ENCODE measurements at places on chromosomes 2 and 18.

DNA sequence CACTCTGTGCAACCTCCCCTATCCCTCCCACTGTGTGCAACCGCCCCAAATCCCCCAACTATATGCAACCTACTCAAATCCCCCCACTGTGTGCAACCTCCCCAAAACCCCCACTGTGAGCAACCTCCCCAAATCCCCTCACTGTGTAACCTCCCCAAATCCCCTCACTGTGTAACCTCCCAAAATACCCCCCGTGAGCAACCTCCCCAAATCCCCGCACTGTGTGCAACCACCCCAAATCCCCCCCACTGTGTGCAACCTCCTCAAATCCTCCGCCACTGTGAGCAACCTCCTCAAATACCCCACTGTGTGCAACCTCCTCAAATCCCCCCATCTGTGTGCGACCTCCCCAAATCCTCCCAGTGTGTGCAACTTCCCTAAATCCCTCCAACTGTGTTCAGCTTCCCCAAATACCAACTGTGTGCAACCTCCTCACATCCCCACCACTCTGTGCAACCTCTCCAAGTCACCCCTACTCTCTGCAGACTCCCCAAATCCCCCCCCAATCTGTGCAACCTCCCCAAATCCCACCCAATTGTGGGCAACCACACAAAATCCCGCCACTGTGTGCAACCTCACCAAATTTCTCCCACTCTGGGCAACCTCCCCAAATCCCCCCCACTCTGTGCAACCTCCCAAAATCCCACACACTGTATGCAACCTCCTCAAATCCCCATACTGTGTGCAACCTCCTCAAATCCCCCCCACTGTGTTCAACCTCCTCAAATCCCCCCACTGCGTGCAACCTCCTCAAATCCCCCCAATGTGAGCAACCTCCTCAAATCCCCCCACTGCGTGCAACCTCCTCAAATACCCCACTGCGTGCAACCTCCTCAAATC, 114.1 kb downstream of the TPO start:
- no peak for DNase-seq

DNA sequence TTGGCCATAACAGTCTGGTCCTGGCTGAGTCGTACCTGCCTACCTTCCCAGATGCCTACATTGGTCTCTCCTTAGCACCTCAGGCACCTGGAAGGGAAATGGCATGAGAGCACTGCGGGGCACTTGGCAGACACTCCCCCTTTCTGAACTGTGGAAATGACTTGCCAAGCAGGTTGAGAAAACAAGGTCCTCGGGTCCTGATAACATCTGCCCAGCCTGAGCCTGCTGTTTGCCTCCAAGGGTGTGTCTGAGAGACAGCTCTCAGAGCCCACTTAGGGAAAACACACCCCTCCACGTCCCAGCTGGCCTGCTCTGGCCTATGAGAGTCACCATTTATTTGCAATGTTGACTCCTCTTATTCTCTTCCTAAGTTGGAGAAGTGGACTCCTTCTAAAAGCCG, 10.5 kb downstream of the FAM110C start:
- no peak for DNase-seq

GRCh38 chr2:84234103-84234502, 225.0 kb downstream of the SUCLG1 start:
- no peak for DNase-seq

DNA sequence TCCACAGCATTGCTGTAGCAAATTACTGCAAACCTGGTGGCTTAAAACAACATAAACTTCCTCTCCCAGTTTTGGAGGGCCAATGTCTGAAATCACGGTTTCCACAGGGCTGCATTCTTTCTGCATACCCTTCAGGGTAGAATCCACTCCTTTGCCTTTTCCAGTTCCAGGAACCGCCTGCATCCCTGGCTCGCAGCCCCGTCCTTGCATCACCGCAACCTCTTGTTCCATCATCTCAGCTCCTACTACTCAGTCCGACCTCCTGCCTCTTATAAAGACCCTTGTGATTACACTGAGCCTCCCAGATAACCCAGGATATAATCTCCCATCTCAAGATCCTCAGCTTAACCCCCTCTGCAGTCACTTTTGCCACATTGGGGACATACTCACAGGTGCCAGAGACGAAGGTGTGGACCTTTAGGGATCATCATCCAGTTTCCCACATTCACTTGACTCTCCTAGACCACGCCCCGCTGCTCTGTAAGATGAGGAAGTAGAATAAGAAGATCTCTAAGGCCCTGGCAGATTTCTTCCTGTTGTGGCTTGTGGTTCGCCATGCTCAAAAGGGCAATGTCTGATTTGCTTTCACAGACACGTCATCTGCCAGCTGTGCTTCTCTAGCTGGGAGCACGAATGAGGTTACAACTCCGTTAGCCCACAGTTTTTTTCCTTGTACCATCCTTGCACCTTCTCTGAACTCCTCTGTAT, 103.6 kb upstream of the AGAP1 start:
- DNase-seq: peak; percentile 26

- DNase-seq: no peak
These were observed 69.2 kb downstream of the RFTN2 start for GRCh38 chr2:197606180-197606579.

DNA sequence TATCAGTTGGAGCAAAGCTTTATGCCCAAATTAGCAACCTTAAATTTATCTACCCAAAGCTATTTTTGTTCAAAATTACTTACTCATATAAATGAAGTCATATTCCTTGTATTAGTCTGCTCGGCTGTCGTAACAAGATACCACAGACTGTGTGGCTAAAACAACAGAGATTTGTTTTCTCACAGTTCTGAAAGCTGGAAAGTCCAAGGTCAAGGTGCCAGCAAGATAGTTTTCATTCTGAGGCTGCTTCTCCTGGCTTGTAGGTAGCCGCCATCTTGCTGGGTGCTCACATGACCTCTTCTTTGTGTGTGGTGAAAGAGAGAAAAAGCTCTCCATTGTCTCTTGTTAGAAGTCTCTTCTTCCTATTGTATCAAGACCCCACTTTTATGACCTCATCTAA, 15.7 kb upstream of the DPP10 start:
- no peak for DNase-seq

GRCh38 chr2:579351-579886, 97.8 kb downstream of the TMEM18 start:
- DNase-seq: no peak

DNA sequence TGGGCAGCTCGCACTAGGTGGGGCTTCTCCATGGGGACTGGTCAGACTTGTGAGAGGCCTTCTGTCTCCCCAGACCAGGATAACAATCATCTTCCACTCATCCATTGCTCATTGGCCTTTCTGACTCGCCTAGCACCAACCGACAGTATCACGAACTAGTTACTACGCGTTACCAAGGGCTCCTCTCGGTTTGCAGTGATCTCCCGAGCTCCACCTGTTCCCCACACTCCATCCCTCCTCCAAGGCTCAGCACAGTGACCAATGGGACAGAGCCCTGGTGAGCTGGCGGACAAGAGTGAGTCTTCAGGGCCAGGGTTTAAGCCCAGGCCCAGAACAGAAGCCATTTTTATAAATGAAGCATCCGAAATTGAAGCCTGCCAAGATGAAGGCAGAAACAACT, 42.8 kb upstream of the SMAD7 start:
- no peak for DNase-seq

DNA sequence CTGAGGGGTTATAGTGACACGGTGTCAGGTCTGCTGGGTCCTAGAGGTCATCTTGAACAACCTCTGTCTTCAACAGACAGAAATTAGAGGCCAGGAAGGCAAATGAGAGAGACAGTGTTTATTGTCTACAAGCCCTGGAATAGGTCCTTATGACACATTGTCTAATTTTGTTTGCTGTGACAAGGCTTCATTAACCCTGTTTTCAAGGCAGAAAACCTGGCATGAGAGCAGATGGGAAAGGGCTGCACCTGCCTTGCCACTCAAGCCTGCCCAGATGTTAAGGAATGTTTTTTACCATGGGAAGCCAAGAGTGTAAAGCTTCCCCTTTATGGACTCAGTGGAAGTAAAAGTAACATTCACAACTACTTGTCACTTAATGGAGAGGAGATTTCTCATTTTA, 275.3 kb downstream of the KCNS3 start:
- DNase-seq: no peak

DNA sequence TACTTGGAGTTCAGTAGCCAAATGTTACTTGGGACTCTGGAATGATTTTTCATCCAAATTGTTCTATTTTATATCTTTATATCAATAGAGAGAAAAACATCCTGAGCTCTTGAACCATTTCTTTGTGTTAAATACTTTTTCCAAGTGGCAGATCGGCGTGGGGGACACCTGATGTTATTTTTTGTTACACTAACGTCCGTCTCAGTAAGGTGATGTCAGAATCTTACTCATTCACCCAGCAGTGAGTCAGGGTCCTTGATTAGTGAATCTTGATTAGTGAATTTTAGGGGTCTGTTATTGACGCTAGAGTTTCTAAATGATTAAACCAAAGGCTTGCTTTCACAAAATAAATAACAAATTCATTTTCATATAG, 1.7 kb downstream of the MIB1 start:
- peak; percentile 20 for DNase-seq

DNA sequence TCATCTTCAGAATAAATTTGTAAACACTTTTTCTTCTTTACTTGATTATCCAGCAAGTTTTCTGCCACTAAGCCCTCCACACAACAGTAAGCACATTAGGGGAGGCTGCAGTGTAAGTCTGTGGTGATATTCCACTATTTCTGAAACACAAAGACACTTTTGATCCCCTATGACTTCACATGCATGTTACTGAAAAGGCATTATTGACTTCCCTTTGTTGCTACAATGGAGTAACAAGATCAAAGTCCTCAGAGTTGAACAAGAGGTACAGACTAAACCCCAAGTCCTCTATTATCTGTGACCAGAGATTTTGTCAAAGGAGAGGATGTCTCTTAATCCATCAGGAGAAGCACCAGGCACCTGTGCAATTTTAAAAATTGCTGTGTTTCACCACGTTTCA, 157.9 kb downstream of the CD226 start:
- DNase-seq: no peak

DNA sequence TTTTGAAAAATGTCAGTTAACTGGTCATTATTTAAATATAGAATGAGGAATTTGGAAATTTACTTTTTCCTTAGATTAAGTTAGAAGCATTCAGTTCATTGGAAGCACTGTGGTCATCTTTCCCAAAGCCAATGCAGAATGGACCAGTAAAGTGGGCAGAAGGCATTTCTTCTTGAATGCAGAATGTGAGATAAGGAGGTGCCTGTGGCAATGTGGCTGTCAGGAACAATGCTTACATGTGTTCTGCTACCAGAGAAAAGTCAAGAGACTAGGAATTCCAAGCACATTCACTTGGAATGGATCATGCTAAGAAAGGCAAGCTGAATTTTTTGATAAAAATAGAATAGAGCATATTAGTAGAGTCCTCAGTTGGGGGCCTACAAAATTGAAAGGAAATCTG, 295.0 kb upstream of the KCNH7 start:
- DNase-seq: no peak

DNA sequence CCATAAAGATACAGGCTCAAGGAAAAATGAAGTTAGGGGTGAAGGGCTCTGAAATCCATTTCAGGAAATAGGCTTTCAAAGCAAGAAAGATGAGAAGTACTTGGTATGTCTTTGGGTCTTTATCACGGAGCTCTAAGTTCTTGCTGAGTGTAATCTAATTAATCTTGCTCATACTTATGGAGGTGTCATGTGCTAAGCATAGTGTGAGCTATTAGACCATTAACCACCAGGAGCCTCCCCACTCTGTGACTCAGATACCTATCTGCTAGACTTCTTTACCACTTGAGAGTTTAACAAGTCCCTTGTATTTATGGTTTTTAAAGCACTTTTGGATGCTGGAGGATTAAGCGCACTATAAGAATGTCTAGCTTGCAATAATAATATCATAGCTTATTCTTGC, 678.7 kb downstream of the EPHA4 start:
- no peak for DNase-seq

GRCh38 chr2:27856386-27856785, 33.8 kb downstream of the RBKS start:
- DNase-seq: no peak

DNA sequence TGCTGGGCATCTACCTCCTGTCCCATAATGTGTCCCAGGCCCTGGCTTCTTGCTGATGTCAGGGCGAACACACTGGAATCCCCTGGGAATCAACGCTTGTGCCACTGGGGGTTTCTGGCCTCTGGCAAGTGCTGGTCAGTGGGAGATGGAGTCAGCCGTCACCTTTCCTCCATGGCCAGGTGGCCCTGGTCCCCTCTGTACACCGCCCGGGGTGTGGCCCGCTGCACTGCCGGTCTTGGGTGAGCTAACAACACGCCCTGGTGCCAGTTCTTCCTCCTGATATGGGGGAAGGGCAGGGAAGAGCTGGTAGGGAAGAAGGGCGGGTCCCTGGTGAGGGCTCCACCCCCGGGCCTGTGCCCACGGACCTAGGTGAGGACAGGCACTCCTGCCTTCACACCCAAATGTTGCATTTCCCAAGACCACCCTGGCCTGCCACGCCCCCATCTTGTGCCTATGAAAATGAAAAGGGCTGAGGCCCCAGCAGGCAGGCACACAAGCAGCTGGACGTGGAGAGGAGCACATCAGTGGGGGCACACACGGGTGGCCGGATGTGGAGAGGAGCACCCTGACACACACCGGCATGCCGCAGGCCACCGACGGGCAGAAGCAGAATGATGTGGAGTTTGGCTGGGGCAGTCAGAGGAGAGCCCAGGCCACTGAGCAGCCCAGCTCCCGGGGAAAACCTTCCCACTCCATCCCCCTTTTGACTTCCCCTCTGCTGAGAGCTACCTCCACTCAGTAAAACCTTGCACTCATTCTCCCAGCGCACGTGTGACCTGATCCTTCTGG, 140.5 kb downstream of the ASB1 start:
- DNase-seq: no peak

DNA sequence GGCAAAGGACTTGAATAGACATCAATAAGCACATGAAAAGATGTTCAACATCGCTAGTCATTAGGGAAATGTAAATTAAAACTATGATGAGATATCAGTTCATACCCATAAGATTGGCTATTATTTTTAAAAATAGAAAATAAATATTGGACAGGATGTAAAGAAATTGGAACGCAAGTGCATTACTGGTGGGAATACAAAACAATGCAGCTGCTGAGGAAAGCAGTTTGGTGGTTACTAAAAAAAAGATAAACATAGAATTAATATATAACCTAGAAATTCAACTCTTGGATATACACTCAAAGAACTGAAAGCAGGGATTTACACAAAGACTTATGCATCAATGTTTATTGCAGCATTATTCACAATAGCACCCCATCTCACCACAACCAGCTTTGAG, 174.5 kb upstream of the NDUFV2 start:
- DNase-seq: no peak

GRCh38 chr2:150188177-150188576, 299.3 kb downstream of the RND3 start:
- DNase-seq: no peak

GRCh38 chr18:46070815-46071652, 1.0 kb downstream of the PSTPIP2 start:
- no peak for DNase-seq
